ENCODE measurements at places on chromosomes 5 and 9.

DNA sequence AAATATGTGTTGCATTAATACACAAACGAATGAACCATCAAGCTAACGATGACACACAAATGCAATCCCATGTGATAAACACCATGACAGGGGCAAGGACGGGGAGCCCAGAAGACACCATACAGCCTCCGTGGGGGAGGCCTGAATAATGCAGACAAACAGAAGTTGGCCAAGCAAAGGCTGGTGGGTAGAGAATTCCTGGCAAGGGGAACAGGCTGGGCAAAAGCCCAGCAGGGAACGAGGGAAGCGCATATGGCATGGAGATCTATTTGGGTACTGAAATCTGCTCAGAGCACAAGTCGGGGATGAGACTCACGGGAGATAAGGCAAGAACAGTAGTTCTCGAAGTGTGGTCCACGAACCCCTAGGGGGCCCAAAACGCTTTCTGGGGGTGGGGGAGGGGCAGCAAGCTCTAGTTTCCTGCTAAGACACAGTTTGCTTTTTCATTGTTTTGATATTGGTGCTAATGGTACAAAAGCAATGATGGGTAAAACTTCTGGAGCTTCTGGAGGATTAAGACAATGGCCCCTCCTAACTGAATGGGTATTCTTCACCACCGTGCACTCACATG is 42.9 kb upstream of the FBXW11 start:
- DNase-seq, result no peak

- DNase-seq, result no peak
Measured at GRCh38 chr5:94969174-94969573, 315.7 kb downstream of the MCTP1 start.

- DNase-seq, result no peak
Measured at GRCh38 chr9:115374724-115375268, 256.8 kb upstream of the TNC start.

GRCh38 chr5:93620487-93621326 is 37.7 kb downstream of the NR2F1 start:
- no peak for DNase-seq

GRCh38 chr9:131178926-131179325 is 53.5 kb downstream of the NUP214 start:
- DNase-seq, result no peak

DNA sequence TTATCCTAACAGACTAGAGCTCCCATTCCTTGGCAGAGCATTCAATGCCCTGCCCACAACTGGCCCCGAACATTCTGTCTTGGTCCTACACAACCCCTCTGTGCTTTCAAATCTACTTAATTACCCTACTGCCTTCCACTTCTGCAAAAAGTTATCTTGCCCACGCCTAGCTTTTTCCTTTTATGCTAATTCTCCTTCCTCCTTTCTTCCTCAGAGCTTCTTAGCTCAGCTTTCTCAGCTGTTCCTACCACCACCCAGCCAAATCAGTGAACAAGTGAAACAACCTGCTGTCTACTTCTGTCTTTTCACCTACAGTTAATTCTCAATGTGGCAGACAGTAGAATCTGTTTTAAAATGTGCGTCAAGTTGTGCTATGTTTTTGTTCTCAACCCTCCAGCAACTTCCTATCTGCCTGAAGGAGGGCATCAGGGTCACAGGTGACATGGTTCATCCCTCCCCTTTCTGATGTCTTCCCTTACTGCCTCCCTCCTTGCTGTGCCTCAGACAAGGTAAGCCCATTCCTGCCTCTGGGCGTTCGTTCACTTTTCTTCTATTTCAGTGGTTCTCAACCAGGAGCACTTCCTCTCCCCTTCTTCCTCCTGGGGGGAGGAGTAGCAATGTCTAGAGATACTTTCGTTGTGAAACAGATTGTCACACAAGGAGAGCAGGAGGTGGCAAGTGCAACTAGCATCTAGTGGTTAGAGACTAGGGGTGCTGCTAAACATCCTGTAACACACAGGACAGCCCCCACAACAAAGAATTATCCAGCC is 1.3 kb upstream of the REEP5 start:
- DNase-seq, result peak; percentile 78

- DNase-seq, result no peak
Measured at GRCh38 chr5:99331061-99331460, 402.3 kb upstream of the CHD1 start.

- no peak for DNase-seq
Measured at GRCh38 chr9:88745276-88746001, 210.5 kb downstream of the NXNL2 start.

- no peak for DNase-seq
Measured at GRCh38 chr5:150329038-150329437, 26.3 kb upstream of the ARSI start.

GRCh38 chr9:108083160-108083750 is 593.7 kb upstream of the KLF4 start:
- DNase-seq, result no peak

DNA sequence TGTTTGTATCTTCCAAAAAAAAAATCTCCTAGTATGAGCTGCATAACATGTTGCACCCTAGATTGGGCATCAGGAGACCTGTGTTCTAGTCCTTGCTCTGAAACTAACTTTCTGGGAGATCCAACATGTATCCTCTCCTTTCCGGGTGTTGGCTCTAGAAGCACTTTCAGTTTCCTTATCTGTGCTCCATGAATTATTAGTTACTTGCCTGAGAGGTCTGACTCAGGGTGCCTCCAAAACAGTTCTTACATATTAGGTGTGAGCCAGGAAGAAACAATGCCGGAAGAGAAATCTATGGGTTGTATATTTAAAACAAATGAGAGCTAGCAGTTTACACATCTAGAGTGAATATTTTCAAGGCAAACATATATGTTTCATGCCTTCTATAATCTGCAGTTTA is 36.7 kb upstream of the SLC36A2 start:
- DNase-seq, result no peak

DNA sequence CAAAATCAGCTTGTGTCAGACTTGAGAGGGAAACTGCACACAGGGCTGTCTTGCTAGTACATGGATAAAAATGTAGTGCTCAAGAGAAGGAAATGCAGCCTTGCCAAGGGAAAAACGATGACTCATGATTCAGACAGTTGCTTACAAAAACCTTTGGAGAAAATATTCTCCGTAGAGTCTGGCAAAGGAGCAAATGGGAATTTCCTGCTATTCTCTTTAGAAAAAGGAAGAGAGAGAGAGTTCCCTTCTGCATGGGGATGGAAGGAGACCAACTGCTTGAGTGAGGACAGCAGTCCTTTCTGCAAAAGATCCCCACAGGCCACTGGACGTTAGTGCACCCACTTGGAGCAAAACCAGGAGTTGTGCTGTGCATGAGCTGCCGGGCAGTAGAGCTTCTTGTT is 7.6 kb downstream of the IFNB1 start:
- no peak for DNase-seq

GRCh38 chr9:6827439-6828145 is 69.8 kb downstream of the KDM4C start:
- peak; percentile 43 for DNase-seq

- peak; percentile 72 for DNase-seq
Measured at GRCh38 chr5:65790371-65791163, 68.6 kb downstream of the NLN start.

DNA sequence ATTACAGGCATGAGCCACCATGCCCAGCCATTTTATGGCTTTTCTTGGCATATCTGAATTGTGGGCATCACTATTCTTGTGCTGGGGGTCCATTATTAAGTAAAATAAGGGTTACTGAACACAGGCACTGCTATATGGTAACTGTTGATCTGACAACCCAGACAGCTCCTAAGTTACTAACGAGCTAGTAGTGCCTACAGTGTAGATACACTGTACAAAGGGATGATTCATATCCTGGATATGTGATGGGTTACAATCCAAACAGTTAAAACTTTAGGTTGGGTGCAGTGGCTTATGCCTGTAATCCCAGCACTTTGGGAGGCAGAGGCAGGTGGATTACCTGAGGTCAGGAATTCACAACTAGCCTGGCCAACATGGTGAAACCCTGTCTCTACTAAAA is 4.3 kb downstream of the CD14 start:
- no peak for DNase-seq

- peak; percentile 92 for DNase-seq
Measured at GRCh38 chr9:98726735-98727134, 18.0 kb upstream of the GABBR2 start.

DNA sequence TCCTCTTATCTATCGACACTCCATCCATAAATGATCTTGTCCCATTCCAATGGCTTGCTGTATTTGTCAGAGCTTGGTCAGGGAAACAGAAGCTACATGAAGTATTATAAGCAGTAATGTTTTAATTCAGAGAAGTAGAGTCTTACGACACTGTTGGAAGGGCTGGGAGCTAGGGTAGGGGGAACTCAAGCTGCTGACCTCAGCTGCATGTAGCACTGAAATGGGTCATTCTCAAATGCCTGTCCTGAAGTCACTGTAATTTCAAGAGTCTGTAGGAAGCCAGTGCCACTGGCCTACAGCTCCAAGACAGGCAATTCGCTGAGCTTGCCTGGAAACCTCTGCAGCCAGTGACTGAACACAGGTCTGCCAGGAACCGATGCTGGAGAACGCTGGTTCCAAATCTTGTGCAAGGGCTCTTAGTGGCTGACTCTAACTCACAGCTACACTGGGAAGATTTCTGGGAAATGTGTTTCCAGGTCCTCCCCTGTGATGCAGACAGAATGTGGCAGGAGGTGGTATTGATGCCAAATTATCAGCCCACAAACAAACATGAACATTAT is 532.4 kb downstream of the CCDC171 start:
- DNase-seq, result no peak

DNA sequence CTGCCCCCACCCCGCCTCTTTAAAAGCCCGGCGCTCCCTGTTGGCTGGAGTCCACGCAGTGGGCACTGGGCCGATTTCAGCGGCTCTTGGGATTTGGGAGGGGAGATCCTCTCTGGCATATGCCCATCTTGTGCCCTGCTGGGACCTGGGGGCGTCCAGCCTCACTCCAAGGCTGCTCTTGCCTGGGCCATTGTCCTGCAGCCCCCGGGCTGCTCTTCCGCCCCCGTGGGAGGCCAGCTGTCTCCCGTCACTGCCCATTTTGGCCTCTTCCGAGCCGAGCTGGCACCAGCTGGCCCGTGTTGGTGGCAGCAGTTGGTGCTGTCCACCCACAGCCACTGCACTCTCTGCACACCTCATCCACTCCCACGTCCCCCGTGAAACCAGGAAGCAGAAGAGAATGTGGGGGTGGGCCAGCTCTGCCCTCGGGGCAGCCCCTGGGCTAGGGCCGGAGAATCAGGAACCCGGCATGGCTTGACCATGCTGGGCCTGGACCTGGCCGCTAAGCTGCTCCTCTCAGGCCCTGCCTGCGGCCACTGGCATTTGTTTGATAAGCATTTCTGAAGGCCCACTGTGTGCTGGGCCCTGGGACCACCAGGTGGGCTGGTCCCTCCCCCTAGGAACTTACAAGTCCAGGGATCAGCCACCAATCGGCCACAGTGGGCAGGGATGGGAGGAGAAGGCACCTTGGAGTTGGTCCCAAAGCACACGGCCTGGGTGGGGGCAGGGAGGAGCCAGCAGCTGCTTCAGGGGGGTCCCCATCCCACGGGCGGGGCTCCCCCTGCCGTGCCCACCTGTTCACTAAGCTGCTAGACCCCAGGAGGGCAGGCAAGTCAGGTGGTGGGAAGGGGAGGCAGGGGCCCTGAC is 2.2 kb downstream of the C8G start:
- DNase-seq, result no peak

- DNase-seq, result no peak
Measured at GRCh38 chr5:135602882-135603721, 24.3 kb upstream of the CXCL14 start.

GRCh38 chr9:18786911-18787650 is 245.9 kb downstream of the SAXO1 start:
- DNase-seq, result no peak

- no peak for DNase-seq
Measured at GRCh38 chr5:73322437-73323076, 126.0 kb downstream of the FOXD1 start.

DNA sequence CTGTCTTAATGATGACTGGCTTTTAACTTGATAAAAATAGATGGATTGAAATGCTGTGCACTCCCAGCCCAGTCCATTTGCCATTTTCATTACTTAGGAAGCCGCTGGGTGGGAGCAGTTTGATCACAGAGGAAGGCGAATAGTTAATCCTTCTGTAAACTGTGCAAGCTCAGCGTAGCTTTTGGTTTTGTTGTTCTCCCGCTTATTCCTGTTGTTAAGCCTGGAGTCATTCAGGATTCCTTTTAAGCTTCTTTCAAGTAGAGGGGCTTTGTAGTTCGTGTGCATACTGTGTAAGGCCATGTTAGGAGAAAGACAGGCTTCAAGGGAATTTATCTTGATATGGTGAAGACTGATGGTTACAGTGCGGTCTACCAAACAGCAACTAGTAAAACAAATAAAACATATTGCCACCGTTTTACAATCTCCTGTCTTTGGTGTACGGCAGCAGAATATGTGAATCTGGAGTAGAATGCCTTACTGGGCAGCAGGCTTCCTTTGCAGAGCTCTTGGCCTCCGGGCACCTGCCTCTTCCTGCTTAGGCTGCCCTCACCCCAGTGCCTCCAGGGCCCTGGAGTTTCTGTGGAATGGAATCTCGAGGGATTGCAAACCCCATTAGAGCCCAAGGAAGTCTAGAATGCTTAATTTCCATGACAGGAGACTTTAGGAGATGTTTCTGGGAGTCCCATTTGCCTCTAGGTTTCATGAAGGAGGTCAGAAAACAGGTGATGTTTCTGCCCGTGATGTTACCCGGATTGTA is 141.4 kb downstream of the TRIO start:
- DNase-seq, result no peak

GRCh38 chr5:10762776-10763500 is 1.9 kb upstream of the DAP start:
- no peak for DNase-seq

DNA sequence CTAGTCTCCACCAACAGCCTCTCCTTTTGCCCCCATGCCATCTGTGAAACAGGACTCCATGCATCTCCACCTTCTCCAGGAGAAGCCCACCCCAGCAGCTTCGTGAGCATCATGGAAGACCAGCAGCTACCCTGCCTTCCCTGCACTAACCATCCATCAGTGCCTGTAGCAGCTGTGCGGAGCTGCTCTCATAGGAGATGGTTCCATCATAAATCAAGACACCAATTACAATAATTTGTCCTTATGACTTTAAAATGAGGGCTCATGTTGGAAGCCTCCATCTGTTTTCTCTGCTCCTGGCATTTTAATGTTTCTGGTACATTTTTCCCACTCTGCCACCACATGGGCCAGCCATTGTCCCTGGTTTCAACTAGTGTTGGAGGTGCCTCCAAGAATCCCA is 69.9 kb downstream of the FGF1 start:
- no peak for DNase-seq

- DNase-seq, result no peak
Measured at GRCh38 chr5:127804886-127805426, 101.8 kb downstream of the CCDC192 start.

DNA sequence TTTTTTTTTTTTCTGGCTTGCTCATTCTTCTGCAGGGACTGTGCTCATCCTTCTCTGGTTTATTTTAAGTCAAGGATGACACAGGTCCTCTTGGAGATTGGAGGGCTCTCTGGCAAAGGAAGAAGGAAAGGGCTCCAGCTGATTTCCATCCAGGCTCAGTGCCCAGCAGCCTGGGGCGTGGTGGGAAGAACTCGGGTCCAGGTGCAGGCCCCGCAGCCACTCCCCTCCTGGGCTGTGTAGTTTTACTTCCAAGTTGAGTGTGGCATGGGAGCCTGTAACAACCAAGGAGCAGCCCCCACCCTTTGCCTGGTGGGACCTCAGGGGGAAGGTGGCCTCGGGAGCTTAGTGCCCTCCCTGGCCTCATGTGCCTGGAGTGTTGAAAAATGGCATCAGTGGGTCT is 58.9 kb downstream of the ANKRD33B start:
- no peak for DNase-seq

- no peak for DNase-seq
Measured at GRCh38 chr5:37640088-37640487, 199.8 kb downstream of the GDNF start.

- DNase-seq, result no peak
Measured at GRCh38 chr9:104675611-104676010, 18.7 kb upstream of the OR13D1 start.
